Hepatocyte (in vitro differentiated cells): ENCODE measurements at places on chromosomes 1 and 21. TPM values are rescaled to one million over a fixed set of nuclear protein-coding genes. Genes with fewer than 3 reads are reported as not detected.
A peak's percentile ranks its signal among the peaks of the same experiment; 100 is the strongest.

DNA sequence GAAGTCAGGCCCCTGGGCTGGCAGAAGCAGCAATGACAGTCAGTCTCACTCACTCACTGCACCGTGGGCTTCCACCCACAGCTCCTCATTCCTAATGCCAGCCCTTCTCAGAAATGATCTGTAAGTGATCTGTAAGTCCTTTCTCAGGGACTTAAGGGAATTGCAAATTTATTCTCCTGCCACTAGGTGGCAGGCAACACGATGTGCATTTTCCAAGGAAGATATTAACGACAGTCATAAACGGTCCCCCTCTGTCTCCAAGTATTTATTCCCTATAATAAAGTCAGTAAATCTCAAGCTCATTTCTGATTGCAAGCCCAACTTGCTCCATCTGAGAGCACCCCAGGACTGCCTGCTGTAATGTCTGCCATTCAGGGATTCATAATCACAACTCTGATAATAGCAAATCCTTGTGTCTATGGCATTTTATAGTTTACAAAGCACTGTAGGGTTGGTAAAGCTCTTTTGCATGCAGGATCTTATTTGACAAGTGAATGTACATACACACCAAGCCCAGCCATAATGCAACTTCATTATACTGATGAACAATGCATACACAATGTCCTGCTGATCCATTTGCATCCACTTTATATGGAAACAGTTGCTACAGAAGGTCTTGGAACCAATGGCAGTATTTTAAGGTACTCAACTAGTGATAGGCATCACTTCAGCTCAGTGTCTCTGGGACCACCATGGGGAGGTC, 380.5 kb upstream of the CAMK1G start:
- DNase-seq = peak; percentile 48

- peak; percentile 16 for DNase-seq
Observed at GRCh38 chr1:179745131-179745611, 2.1 kb downstream of the FAM163A start.

- no peak for DNase-seq
Observed at GRCh38 chr1:66271904-66272254, 262.1 kb upstream of the SGIP1 start.

DNA sequence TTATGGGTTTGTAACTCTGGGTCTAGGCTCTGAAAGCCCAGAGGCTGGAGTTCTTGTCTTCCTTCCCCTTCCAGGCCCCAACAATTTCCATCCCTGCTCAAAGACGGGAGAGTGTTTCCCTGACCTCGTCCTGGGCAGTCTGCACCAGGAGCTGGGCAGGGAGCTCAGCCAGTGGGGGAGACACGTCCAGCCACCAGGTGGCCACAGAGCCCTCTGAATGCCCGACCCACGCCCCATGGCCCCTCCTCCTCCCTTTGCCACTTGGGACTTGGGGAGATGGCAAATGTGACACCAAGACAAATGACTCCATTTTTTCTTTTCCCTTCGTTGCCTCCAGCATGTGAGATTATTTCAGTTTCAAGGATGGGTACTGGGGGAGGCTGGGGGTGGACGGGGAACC, 159.9 kb upstream of the AJAP1 start:
- no peak for DNase-seq

GRCh38 chr1:243713470-243714186, 136.4 kb downstream of the AKT3 start:
- DNase-seq = no peak

DNA sequence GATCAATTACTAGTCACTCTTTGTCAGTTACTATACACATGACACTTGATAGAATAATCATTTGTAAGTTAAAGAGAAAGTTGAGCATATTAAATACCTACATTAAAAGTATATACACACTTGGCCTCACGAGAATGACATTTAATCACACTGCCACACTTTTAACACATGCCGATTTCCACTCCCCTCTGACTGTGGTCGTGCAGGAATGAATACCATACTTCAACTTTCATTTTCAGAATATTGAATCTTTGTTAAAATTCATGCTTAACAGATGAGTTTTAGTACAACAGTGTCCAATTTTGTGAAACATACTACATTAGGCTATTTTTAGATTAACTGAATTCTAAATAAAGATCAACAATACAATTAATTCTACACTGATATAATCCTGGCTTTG, 78.2 kb upstream of the SDC3 start:
- DNase-seq = no peak

DNA sequence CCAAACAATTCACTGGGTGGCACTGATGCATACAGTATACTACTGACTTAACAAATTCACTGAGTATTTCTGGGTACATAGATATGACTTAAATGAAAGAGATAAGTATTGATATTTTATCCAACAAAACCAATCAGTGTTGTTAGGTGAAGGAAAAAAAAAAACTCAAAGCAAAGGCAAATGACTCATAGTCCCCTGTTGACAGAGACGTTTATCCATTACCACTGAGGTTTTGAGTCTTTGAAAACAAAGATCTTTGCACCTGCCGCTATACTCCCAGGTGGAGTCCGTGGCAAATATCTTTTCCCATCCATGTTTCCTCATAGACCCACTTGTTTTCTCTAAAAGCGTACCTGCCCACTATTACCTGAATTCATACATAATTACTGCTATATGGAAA, 18.4 kb downstream of the DYNLT5 start:
- no peak for DNase-seq

- DNase-seq = no peak
Observed at GRCh38 chr1:91053630-91054029, 31.8 kb upstream of the ZNF644 start.

- DNase-seq = peak; percentile 86
Observed at GRCh38 chr1:244970236-244970743, 105.9 kb upstream of the HNRNPU start.

- DNase-seq = no peak
Observed at GRCh38 chr1:39872698-39873097, 10.6 kb downstream of the TRIT1 start.

- DNase-seq = peak; percentile 43
Observed at GRCh38 chr1:218401998-218402785, 57.1 kb downstream of the TGFB2 start.

DNA sequence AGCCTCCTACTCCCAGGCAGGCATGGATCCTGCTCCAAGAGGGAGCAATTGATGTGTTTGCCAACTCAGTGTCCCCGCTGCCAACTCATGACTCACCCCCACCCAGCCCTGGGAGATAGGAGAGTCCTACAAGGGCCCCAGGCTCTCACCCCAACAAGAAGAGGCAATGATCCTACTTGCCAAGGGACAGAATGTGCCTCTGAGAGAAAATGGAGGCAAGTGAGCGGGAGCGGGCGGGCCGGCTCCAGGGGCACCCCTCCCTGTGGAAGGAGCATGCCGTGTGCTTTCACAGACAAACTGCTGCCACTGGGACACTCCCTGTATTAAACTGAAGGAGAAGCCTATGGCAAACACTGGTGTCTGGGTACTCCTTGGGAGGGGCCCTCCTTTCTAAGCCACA, 16.7 kb downstream of the PKP1 start:
- no peak for DNase-seq

GRCh38 chr1:20634065-20634593, 871 bp downstream of the PINK1 start:
- peak; percentile 15 for DNase-seq

- DNase-seq = no peak
Observed at GRCh38 chr21:28496517-28496916, 496.2 kb downstream of the LTN1 start.

DNA sequence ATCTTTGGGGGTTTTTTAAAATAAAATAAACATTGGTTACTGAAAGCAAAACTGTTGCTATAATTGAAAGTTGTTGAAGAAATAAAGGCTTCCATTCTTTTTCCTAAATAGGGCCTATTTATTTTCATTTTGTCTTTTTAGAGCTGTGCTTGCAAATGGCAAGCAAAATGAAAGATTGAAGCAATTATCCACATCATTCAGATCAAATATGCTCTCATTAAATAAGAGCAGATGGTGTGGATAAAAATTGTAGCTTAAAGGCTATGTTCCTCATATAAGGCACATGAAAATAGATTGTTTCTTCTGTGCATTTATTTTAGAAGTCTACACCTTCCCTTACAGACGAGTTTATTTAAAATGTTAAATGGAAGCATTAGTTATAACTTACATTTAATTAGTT, 1317.7 kb downstream of the MRPL39 start:
- DNase-seq = no peak

SPRR1A gene
- total RNA-seq = not detected in 2 replicates

DIO1 gene
- total RNA-seq = 28.7 and 31.2 TPM in 2 replicates

CYP4X1 gene
- 0.97 and 1.7 TPM in 2 replicates for total RNA-seq

GBP2 gene
- total RNA-seq = 31.7 and 32.9 TPM in 2 replicates

TFAP2E gene
- total RNA-seq = not detected in 2 replicates

AADACL3 gene
- total RNA-seq = 0.10 TPM in 1 of 2 replicates, not detected in the other

RGS8 gene
- total RNA-seq = 0.04 TPM in 1 of 2 replicates, not detected in the other
